ENCODE measurements at places on chromosomes 7 and 10. TPM values are rescaled to one million over a fixed set of nuclear protein-coding genes. Genes with fewer than 3 reads are reported as not detected.

GRCh38 chr7:126780993-126781392 lies 471.7 kb downstream of the GRM8 start:
- DNase-seq, result no peak

TAS2R4 gene
- total RNA-seq, result 1.0 TPM

GRCh38 chr10:113304726-113305125 lies 248.1 kb upstream of the HABP2 start:
- no peak for DNase-seq

MLXIPL gene
- 0.86 TPM for total RNA-seq

PPP1R9A gene
- 14.7 TPM for total RNA-seq

DNA sequence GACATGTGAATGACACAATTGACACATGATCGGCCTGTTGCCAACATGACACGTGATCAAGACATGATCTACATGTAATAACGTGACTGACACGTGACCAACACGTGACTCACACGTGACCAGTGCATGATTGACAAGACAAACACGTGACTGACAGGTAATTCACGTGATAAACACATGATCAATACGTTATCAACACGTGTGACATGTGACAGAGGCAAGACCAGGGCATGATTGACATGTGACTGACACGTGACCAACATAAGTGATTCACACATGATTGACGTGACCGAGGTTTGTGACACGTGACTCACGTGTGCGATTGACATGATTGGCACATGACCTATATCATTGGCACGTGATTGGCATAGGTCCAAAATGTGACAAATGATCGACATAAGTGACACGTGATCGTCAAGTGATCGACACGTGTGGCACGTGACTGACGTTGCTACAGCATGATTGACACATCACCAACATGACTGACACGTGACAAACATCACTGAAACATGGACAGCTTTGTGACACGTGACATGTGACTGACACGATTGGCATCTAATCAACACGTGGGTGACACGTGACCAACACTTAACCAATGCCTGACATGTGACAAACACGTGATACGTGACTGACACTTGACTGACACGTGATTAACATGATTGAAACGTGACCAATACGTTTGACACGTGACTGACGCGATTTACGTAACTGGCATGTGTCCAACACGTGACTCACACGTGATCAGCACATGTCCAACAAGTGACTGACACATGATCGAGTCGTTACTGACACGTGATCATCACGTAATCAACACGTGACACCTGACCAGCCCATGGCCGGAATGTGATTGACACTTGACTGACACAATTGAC lies 23.0 kb downstream of the CRPPA start:
- DNase-seq, result no peak

DNA sequence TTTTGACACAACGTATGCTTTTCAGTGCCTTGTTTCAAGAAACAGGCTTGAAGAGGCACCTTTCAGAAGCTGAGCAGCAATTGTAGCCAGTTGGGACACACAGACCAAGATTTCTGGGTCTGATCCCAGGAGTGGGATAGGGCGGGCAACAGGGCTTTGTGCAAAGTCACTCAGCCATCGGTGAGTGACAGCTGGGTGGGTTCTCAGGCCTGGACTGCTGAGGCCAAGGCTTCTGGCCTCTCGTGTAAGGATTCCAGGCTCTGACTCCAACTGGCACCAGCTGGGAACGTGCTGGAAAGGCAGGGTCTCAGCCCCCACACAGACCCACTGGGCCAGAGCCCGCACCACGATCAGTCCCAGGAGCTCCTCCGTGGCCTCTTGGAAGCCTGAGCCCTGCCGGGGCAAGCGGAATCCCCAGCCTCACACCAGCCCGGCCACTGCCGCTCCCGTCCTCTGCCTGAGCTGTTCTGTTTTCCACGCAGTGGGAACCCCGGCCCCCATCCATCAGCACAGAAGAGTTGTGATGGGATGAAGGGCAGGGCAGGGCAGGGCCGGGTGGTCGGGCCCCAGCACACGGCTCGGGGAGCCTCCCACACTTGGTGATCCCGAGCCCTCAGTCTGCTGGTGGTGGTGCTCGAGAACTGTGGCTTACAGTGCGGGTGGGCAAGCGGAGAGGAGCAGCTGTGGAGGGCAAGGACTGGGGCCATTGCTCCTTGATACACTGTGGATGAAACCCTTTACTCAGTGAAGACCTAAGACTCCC lies 46.8 kb downstream of the VIPR2 start:
- DNase-seq, result no peak

- no peak for DNase-seq
Observed at GRCh38 chr7:130971297-130971696, 237.3 kb upstream of the KLF14 start.

- no peak for DNase-seq
Observed at GRCh38 chr10:102613785-102614184, 30.5 kb upstream of the TRIM8 start.

DNA sequence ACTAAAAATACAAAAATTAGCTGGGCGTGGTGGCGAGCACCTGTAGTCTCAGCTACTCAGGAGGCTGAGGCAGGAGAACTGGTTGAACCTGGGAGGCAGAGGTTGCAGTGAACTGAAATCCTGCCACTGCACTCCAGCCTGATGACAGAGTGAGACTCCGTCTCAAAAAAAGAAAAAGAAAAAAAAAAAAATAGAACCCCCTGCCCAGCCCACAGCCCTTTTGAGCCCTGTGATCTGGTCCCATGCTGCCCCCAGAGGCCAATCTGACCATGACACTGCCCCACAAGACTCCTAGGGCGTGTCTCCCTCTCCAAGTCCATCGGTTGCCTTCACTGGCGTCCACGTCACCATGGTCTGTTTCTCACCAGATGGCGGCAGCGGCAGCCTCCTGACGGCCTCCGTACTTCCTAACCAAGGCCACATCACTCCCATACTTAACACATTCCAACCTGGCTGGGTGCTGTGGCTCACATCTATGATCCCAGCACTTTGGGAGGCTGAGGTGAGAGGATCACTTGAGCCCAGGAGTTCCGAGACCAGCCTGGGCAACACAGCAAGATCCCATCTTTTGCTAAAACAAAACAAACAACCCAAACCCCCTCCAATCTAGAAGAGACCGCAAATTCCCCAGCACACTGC lies 18.0 kb downstream of the STX1A start:
- DNase-seq, result peak; percentile 78

LAMB4 gene
- not detected for total RNA-seq

- no peak for DNase-seq
Observed at GRCh38 chr10:408236-408635, 273.0 kb downstream of the ZMYND11 start.

- peak; percentile 58 for DNase-seq
Observed at GRCh38 chr7:144437370-144438191, 34.1 kb upstream of the NOBOX start.

- no peak for DNase-seq
Observed at GRCh38 chr7:28076423-28077200, 104.0 kb downstream of the JAZF1 start.

- DNase-seq, result no peak
Observed at GRCh38 chr7:151246102-151246850, 2.2 kb downstream of the SMARCD3 start.

CYP3A7 gene
- not detected for total RNA-seq

DNA sequence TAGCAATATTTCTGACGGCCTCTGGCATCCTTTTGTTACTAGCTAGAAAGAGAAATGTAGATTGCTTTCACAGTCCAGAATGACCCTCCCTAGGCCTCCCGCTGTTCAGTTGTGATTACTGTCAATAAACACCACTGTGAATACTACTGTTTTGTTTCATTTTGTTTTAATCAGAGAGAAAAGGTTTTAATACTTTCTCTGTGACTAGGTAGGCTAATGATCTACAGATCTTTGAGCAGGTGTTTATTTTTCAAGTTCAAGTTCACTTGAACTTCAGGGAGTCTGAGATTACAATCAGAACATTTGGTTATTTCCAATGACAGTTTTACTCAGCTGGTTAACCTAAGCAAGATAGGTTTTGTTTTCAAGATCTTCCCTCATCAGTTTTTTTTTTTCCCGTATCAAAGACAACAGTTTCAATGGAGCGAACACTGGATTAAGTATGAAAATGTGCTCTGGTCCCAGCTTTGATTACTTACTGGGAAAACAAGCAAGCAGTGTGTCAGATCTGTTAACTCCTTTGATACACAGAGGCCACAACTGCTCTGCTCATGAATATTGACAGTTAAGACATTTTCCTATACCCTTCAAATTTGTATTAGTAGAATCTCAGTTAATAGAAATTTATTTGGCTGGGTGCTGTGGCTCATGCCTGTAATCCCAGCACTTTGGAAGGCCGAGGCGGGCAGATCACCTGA lies 34.8 kb downstream of the VKORC1L1 start:
- DNase-seq, result no peak

DNA sequence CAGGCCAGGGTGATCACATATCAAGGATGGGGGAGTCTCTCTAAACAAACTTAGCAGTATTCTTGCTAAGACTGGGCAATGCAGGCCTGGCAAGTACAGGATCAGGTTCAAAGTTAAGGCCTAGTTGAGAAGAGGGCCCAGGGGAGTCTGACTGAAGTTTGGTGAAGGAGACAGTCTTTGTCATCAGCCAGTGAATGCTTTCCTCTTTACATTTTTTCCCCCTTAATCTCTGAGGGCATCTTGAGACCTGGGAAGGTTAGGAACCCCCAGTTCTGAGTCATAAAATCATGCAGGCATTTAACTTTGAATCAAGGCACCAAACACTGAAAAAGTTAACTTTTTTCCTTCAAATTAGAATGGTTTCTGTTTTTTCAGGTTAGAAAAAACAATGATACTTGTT lies 311.5 kb downstream of the REEP3 start:
- no peak for DNase-seq

SFRP4 gene
- 2.2 TPM for total RNA-seq

ITIH2 gene
- not detected for total RNA-seq

MCM10 gene
- total RNA-seq, result 5.0 TPM

GRCh38 chr7:137360087-137360679 lies 16.6 kb upstream of the PTN start:
- no peak for DNase-seq

- no peak for DNase-seq
Observed at GRCh38 chr10:52318822-52319464, 4.9 kb downstream of the DKK1 start.

GNAT3 gene
- 2.0 TPM for total RNA-seq
